Amygdala (tissue), 56 donors: ENCODE measurements at places on chromosomes 1 and 21.
A peak's percentile ranks its signal among the peaks of the same experiment; 100 is the strongest.

DNA sequence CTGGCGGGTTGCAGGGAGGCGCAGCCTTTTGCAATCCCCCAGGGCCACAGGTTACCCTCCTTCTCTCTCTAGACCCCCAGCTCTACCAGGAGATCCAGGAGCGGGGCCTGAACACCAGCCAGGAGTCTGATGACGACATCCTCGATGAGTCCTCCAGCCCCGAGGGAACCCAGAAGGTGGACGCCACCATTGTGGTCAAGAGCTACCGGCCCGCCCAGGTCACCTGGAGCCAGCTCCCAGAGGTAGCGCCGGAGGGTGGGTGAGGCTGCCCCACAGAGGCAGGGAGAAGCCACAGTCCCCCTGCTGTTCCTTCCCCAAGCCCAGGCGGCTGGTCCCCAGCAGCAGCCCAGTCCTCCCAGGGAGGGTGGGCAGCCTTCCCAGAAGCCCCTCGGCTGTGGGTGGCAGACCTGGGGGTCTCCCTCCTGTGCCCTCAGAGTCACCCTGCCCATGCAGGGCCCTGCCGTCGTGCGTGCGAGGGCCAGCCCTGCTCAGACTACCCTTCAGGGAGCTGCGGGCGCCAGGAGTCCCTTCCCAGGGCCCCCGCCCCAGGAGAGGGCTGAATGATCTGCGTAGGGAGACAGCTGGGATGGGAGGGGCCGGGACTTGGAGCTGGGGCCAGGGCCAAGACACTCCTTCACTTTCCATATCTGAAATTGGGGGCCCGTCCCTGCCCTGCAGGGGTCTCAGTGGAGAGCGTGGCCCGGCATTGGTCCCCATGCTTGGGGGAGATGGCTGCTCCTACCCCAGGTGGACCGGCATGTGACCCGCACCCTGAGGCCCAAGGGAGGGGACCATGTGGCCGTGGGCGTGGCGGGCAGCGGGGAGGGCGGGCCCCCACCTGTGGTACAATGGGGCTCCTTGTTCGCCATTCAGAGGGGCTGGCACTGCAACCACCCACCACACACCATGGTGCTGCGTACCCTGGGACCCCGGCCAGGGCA is 12.9 kb downstream of the ARHGEF16 start:
- no peak for DNase-seq

- DNase-seq: no peak
These were observed 50.2 kb upstream of the KIF1B start for GRCh38 chr1:10160173-10160572.

DNA sequence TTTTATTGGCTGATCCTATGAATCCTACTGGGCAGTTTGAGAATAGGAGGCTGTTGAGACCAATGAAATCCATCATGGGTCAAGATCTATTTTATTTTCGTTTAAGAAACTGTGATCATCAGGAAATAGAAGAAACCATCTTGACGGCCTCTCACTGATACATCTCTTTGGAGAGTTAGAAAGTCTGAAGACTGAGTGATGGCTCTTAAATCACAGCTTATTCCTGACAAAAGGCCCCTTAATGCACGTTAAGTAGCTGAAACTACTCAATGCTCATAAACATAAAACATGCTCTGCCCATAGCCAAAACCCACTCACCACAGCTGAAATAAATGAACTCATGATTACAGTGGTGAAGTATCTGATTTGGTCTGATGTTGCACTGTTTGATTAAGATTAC is 784.5 kb upstream of the NEGR1 start:
- no peak for DNase-seq

- peak; percentile 17 for DNase-seq
These were observed 21.8 kb downstream of the ATF3 start for GRCh38 chr1:212630158-212630900.

DNA sequence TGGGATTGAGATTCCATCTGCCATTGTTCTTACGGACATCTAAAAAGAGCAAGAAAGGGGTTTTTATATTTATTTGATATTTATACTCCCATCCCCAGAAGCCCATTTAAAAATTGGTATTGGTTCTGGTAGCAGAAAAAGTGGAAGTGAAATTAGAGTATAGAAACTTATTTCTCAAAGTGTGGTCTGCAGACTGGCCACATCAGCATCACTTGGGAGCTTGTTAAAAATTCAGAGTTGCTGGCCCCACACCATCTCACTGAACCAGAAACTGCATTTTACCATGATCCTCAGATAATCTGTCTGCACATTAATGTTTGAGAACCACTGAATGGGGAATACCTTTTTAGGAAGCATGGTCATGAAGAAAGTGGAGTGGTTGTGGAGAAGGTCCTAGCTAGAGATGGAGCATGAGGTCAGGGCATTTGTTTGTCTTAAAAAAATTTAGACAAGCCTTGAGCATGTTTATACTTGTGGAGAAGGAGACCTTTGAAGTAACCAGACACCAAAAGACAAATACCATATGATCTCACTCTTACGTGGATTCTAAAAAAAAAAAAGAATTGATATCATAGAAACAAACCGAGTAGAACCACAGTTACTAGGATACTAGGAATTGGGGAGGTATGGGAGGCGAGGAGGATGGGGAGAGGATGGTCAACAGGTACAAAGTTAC is 116.3 kb downstream of the ST6GALNAC3 start:
- no peak for DNase-seq

- no peak for DNase-seq
These were observed 1.4 kb downstream of the MACO1 start for GRCh38 chr1:25431955-25432719.

- no peak for DNase-seq
These were observed 99.7 kb downstream of the SPAG17 start for GRCh38 chr1:118085365-118085764.

DNA sequence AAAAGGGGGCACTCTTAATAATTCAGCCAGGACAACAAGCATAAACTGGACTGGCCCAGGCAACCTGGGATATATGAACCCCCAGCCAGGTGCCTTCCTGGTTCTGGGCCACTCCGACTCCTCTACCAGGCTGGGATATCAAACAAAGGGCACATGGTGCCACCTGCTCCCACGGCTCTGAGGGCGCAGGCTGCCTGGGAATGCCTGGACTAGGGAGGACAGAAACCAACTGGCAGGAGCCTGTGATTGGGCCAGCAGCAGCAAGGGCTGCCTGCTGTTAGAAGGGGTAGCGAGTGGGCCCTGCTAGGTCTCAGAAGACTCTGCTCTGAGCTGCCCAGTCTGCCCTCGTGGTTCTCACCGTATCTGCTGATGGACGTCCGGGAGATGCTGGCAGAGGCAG is 123.2 kb upstream of the CD34 start:
- DNase-seq: no peak

DNA sequence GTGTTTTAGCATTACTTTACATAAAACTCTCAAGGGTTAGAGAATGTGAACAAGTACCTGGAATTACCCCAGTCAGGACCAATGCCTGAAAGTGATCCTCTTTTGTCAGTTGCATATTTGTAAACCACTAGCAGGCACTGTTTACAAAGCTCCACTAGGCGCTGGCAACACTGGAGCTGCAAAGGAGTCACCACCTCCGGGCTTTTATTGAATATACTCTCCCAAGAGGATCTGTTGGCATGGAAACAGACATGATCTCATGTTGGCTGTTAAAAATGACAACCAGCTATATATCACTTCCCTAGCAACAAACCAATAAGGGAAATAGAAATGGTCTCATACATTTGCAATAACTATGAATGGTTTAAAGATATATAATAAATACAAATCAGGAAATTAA is 116.0 kb downstream of the TTLL7 start:
- DNase-seq: no peak

- DNase-seq: no peak
These were observed 32.1 kb upstream of the APOBEC4 start for GRCh38 chr1:183685112-183685713.

GRCh38 chr1:48127735-48128685 is 94.5 kb upstream of the SLC5A9 start:
- no peak for DNase-seq

DNA sequence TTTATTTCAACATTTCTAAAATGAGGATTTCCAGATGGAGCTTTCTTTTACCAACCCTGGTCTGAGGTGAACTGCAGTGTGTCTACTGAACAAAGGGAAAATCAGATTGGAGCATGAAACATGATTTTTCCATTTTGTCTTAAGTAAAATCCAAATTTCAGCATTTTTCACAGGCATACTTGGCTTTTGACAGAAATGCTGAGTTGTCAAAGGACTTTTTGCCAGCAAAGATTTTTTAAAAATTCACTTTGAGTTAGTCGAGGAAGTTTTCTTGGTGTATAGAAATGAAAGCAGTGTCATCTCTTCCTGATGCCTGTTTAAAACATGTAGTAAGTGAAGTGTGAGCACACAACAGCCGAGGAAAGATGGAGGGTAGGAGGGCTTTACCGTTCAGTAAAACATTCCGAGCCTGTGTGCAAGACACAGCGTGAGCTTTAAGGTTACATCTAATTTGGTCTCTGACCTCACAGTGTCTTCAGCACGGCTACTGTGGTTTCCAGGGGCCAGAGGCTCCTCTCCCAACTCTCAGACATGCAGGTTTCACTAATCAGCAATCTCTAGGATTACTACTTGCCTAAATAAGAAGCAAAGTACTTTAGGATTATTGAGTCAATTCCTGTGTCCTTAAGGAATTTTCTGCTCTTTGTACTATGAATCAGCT is 45.9 kb downstream of the SAMD13 start:
- DNase-seq: no peak

GRCh38 chr1:115099693-115100050 is 10.4 kb upstream of the TSPAN2 start:
- no peak for DNase-seq

- no peak for DNase-seq
These were observed 360.1 kb upstream of the BEND5 start for GRCh38 chr1:49136738-49137251.

- no peak for DNase-seq
These were observed 11.4 kb upstream of the PRPF3 start for GRCh38 chr1:150309758-150310508.

DNA sequence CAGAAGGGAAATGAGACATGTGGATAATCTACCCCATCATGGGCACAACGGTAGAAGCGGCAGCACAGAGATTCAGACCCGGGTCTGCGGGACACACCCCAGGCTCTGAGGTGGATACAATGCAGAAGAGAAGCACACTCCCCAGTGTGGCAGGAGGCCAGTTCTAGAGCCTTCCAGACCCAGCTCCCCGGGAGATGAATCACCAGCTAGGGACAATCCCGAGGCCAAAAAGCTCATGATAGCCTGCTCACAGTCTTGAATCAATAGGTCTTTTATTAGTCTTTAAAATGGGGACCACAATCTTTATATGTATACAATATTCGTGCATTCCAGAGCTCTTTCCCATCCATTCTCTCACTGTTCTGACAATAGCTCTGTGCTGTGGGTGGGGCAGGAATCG is 57.3 kb upstream of the DIRAS3 start:
- DNase-seq: no peak

DNA sequence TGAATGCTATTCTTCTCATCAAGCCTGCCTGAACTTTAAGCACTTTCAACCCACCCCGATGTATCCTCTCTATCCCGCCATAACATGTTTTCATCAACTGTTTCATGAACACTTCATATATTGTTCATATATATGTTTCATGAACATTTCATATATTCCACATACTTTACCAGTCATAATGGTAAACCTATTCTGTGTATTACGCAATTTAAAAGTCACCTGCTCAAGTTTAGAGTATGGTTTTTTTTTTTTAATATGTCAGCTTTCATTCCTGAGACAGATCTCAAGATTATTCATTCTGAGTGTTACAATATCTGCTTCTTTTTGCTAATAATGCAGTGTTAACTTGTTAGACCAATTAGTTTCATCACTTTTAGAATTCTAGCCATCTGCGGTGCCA is 140.7 kb downstream of the SIPA1L2 start:
- no peak for DNase-seq

DNA sequence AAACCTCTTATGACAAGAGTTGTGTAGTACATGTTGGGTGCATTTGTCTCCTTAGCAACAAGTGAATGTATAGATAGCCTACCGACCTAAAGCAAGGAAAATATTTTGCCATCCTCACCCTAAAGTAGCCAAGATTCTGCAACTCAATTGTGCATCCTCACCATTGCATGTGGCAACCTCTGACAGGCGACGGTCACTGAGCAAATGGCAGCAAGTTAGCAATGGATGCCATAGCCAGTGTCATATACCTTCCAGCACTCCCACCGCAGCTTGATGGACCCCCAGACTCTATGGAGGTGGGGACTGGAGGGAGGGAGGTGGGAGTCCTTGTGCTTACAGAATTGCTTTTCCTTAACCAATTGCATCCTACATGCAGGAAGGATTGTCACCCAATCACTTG is 17.0 kb downstream of the PROX1 start:
- no peak for DNase-seq

DNA sequence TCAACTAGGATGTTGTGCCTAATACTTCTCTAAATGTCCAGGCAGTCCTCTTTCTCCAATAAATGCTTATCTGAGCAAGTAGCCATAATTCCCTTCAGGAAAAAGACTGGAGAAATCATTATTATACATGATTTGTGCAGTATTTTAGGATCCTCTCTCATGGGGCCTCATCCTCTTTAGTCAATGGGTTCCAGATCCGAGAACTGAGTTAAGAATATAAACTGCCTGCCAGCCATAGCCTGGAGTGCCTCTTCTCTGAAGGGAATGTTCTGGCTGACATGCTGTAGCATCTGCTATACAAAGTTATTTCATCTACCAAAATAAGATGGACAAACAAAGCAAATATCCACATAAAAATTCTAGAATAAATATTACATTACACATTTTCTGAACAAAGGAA is 334.0 kb upstream of the PRMT6 start:
- no peak for DNase-seq

GRCh38 chr1:239909898-239910297 is 181.8 kb upstream of the FMN2 start:
- DNase-seq: no peak

GRCh38 chr1:201283836-201284553 is 689 bp downstream of the PKP1 start:
- DNase-seq: no peak

DNA sequence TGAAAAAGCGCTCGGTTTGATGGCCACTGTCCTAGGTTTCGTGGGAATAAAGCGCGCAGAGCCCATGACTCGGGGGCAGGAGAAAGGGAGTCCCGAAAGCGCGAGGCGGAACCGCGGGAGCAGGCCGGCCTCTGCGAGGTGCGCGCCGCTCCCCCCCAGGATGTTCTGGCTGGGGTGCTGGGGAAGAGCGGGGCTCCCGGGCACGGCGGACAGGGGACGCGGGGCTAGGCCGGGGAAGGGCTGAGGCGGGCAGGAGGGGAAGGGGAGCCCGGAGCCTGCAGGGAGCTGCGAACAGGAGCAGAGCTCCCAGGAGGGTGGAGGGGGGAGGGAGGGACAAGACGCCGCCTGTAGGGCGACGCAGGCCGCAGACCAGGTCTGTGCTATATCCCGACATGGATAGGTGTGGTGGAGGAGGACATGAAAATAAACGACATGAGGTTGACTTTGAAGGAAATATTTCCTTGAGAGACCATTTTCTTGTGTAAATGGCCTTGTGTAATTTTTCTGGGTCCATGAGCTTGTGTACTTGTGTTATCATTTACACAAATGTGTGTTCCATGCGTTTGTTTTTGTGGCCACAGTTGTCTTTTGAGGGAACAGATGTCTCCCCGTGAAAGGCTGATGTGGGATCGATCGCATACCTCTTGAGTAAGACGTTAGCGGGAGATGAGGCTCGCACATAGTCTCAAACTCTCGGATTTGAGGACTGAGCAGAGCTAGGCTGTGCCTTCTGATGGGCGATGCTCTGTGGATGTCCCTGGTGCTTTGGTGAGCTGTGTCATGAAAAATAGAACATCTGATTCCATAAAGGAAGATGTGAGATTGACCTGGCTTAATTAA is 1.3 kb downstream of the PCNT start:
- no peak for DNase-seq

GRCh38 chr1:55418208-55419000 is 203.2 kb upstream of the USP24 start:
- no peak for DNase-seq
